ENCODE measurements at places on chromosomes 1 and 21.

DNA sequence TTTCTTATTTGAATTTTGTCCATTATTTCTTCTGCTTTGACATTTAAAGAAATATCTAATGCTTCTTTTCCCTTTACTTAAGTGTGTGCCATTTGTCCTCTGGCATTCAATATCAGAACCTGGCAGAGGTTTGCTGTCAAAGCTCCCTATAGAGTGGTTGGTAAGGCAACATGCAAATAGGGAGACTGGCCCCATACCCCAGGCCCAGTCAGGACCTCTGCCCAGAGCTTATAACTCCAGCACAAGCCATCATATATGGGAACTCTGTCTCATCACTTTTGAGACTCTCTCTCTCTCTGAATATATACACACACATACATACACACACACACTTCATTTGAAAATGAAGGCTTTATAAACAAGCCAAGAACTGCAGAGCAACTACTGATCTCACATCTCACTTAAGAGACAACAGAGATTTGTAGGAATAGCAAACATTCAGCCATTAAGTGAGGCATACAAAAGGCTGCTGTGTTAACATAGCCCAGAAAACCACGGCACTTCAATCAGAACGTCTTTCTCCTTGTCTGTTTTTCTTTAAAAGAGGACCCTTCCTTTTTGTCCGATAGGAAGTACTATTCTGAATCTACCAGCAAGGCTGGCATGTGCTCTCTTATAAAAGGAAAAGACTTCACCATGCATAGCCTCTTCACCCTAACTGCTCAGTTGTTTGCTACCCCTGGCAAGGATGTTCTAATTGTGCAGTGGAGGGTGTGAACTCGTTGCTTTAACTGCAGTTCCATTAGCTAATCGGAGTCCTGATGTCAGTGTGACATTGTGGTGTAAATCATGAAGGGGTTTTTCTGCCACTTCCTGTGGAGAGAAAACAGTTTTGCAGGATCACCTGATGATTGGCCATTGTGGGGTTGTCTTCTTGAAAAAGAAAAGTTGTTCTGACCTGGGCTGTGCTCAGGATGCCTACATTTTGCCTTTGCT lies 101.7 kb downstream of the NR5A2 start:
- H3K4me3 ChIP-seq, result no peak overlapping the region
- DNase-seq, result no peak
- no peaks in the 10 kb centered on the region for H3K36me3 ChIP-seq

GRCh38 chr1:88169939-88170338 lies 514.1 kb upstream of the PKN2 start:
- no peak for DNase-seq
- no peaks in the 10 kb centered on the region for H3K27me3 ChIP-seq
- no peaks in the 10 kb centered on the region for H3K4me1 ChIP-seq
- no peak overlapping the region for H3K4me3 ChIP-seq
- no peak overlapping the region for H3K27ac ChIP-seq

- H3K36me3 ChIP-seq, result no peaks in the 10 kb centered on the region
- H3K27ac ChIP-seq, result no peak overlapping the region
- H3K4me1 ChIP-seq, result no peaks in the 10 kb centered on the region
- peak; percentile 81 for DNase-seq
- H3K27me3 ChIP-seq, result peaks cover 60% of the 10 kb centered on the region
Measured at GRCh38 chr1:241323514-241324195, 33.4 kb downstream of the RGS7 start.

GRCh38 chr1:178916448-178917174 lies 45.7 kb upstream of the ANGPTL1 start:
- no peaks in the 10 kb centered on the region for H3K27me3 ChIP-seq
- no peaks in the 10 kb centered on the region for H3K36me3 ChIP-seq
- no peaks in the 10 kb centered on the region for H3K4me1 ChIP-seq
- H3K27ac ChIP-seq, result no peak overlapping the region
- H3K4me3 ChIP-seq, result no peak overlapping the region
- no peak for DNase-seq

DNA sequence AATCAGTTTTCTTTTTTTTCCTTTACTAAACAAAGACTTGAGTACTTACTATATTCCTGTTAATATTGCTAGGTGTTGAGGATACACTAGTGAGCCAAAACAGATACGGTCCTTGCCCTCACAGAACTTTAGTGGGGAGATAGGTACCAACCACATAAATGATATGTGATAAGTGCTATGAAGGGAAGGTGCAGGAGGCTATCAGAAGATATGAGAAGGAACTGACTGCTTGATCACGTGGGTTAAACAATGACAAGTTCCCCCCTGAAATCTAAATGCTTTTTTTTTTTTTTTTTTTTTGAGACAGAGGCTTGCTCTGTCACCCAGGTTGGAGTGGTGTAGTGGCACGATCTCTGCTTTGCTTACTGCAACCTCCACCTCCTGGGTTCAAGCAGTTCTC lies 25.0 kb downstream of the RBM15 start:
- H3K27me3 ChIP-seq, result no peaks in the 10 kb centered on the region
- peaks cover 21% of the 10 kb centered on the region for H3K36me3 ChIP-seq
- H3K4me3 ChIP-seq, result no peak overlapping the region

DNA sequence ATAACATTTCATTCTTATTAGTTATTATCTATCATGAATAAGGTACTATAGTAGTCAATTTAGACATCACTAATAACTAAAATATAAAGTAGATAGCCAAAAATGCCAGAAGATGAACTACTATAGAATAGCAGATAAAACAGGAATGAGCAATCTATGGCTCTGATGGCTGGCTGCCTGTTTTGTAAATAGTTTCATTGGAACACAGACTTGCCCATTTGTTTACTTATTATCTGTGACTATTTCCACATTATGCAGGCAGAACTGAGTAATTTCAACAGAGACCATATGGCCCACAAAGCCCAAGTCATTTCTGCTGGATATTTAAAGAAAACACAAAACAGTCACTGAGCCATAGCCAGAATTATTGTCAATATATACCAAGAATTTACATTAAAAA lies 222.1 kb downstream of the COL24A1 start:
- no peaks in the 10 kb centered on the region for H3K36me3 ChIP-seq
- no peaks in the 10 kb centered on the region for H3K4me1 ChIP-seq
- H3K27ac ChIP-seq, result no peak overlapping the region
- H3K4me3 ChIP-seq, result no peak overlapping the region

- H3K36me3 ChIP-seq, result no peaks in the 10 kb centered on the region
- peaks cover 21% of the 10 kb centered on the region for H3K4me1 ChIP-seq
- H3K4me3 ChIP-seq, result peak overlapping the region; percentile 66
Measured at GRCh38 chr21:37071561-37072273, 1.2 kb downstream of the PIGP start.

GRCh38 chr1:232437510-232437909 lies 192.4 kb downstream of the SIPA1L2 start:
- H3K4me3 ChIP-seq, result no peak overlapping the region
- no peaks in the 10 kb centered on the region for H3K4me1 ChIP-seq
- H3K36me3 ChIP-seq, result no peaks in the 10 kb centered on the region
- no peak for DNase-seq

DNA sequence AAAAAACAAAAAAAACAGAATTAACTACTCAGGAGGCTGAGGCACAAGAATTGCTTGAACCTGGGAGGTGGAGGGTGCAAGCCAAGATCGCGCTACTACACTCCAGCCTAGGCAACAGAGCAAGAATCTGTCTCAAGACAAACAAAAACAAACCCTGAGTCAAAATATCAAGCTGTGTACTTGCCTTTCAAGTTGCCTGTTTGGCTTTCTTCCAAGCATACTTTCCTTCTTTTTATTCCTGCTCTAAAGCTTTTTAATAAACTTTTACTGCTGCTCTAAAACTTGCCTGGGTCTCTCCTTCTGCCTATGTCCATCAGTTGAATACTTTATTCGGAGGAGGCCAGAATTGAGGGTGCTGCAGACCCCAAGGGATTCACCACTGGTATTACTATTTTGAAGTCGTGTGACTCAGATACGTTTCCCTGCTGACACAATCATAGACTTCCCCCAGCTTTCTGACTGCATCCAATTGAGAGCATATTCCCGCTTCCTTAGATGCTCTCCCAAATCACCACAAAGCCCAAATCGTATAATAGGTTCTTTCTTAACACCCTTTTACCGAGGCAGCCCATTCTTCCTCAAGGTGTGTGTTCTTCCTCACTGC lies 3.5 kb upstream of the ACBD6 start:
- DNase-seq, result peak; percentile 12
- no peak overlapping the region for H3K4me3 ChIP-seq
- H3K27me3 ChIP-seq, result no peaks in the 10 kb centered on the region
- H3K36me3 ChIP-seq, result no peaks in the 10 kb centered on the region
- peaks cover 24% of the 10 kb centered on the region for H3K4me1 ChIP-seq

DNA sequence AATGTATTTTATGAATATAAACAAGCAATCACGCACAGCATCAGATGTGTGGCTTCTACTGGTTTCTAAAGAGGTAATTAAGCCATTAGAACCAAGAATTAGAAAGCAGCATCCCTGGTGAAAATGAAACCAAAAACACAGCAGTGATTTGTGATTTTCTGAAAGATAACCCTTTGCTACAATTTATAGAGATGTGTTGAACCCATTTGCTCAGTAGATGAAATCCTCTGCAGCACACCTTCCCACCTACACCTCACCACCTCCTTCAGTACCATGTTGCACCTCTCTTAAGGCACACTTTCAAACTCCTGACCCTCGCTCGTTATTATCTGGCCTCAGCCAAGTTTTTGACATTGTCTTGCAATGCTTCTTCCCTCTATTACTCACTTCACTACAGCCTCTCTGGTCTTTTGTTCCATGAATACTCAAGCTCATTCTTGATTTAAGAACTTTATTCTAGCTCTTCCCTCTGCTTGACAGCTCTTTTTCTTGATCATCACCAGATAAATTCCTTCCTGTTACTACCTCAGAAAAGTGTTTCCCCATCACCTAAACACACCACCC lies 38.6 kb downstream of the NSL1 start:
- no peak overlapping the region for H3K4me3 ChIP-seq
- H3K27ac ChIP-seq, result no peak overlapping the region
- H3K27me3 ChIP-seq, result no peaks in the 10 kb centered on the region
- DNase-seq, result no peak
- H3K4me1 ChIP-seq, result no peaks in the 10 kb centered on the region

Measured in PC-3 (cell line).